ENCODE measurements at places on chromosomes 6 and 20. TPM values are rescaled to one million over a fixed set of nuclear protein-coding genes. Genes with fewer than 3 reads are reported as not detected.

CNKSR3 gene
- total RNA-seq, result 3.7 TPM

TTI1 gene
- total RNA-seq, result 22.4 TPM

SCGN gene
- 1.0 TPM for total RNA-seq

GNMT gene
- total RNA-seq, result not detected

MYB gene
- 0.52 TPM for total RNA-seq

HLA-DOA gene
- total RNA-seq, result 1.0 TPM

SLC32A1 gene
- total RNA-seq, result not detected

RUNX2 gene
- total RNA-seq, result 0.52 TPM

All from skeletal muscle tissue (tissue), 5 donors.